NCI-H2227 treated with DMSO at 0.1 percent for 48 hours (cell line): ENCODE measurements at places on chromosomes 12 and 14.
A peak's percentile ranks its signal among the peaks of the same experiment; 100 is the strongest.

GRCh38 chr14:88879022-88879421, 54.6 kb downstream of the TTC8 start:
- DNase-seq = no peak

DNA sequence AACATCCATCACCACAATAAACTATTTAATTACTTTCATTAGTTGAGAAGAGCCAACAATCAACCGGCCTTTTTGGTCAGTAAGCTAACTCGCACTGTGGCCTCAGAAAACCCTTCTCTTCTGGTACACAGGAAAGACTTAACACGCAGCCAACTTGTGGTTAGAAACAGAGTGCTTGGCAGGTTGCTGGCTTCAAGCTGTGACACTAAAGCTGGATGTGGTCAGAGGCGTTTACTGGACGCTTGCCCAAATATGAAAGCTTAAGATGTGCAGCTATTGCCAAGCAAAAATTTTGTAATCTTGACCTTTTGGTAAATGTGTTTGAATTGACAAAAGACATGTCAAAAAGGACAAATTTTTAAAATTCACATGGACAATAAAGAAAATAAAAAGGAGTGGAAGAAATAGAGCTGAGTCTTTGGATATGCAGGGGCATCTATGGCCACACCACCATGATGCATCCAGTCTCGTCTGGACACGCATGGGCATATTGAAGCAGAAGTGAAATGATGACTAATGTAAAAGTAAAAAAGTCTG, 2.6 kb upstream of the KLRK1 start:
- no peak for DNase-seq

GRCh38 chr12:92765871-92766270, 63.1 kb downstream of the PLEKHG7 start:
- no peak for DNase-seq

- no peak for DNase-seq
Measured at GRCh38 chr14:101721951-101722661, 39.4 kb upstream of the PPP2R5C start.

DNA sequence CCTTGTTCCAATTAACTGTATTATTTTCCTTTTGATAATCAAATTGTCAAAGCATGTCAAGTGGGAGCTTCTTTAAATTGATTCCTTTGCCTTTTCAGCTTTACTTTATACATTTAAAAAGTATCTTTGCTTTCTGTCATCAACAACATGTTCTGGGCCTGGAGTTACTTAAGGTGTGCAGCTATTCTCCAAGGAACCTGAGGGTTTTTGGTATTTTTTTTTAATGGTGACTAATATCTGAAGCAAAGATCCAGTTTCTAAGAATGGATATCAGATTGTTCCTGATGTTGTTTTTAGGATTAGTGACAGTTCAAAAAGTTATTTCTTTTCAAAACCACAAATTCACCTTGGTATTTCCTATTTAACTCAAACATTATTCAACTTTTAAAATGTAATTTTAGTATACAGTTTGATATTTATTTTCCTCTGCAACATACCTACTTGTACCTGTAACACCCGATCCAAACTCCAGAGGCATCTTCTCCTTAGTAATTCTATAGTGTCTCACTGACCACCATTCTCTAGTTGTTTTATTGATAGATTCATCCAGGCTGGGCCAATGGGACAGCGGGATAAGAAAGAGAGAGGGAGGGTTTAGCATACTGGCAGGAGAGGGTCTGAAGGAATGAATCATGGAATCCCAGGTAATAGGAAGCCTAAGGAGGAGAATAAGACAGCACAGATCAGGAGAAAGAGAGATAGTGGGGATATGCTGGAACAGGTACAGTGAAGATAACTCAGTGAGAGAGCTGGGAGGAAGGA, 3.1 kb downstream of the CBLN3 start:
- DNase-seq = no peak

- DNase-seq = no peak
Measured at GRCh38 chr12:110200124-110200417, 75.9 kb downstream of the IFT81 start.

DNA sequence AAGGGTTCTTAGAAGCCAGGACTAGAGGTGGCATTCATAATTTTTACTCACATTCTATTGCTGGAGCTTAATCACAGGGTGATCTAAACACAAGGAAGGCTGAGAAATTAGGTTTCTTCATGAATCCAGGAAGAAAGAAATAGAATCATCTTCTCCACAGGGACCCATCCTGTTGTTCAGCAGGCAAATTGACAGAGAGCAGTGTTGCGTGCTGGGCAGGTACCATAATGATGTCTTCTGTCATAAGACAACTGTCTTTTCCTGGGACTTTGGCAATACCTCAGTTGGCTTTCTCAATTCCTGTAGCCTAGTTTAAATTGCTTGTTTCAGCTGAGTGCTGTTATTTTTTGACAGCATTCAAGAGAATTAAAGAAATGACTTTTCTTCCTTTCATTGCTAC, 468.0 kb upstream of the SYT1 start:
- DNase-seq = peak; percentile 25

GRCh38 chr12:52870361-52871290, 21.8 kb upstream of the KRT78 start:
- no peak for DNase-seq

DNA sequence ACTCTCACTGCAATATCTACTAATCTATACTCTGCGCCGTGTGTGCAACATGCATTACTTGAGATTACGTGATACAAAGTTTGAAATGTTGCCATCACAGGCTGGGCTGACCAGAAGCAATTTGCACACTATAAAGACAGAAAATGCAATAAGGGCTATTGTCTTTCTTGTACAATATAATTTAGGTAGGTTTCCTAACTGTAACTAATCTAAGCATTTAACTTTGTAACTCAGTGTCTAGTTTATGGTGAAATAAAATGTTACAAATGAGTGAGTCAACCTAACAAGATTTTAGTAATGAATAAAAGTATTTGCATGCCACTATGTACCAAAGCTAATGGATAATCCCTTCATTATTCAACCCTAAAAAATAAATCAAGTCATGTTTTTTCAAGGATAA, 57.8 kb downstream of the LRP6 start:
- no peak for DNase-seq

- DNase-seq = no peak
Measured at GRCh38 chr14:22381408-22381760, 207.6 kb downstream of the DAD1 start.

DNA sequence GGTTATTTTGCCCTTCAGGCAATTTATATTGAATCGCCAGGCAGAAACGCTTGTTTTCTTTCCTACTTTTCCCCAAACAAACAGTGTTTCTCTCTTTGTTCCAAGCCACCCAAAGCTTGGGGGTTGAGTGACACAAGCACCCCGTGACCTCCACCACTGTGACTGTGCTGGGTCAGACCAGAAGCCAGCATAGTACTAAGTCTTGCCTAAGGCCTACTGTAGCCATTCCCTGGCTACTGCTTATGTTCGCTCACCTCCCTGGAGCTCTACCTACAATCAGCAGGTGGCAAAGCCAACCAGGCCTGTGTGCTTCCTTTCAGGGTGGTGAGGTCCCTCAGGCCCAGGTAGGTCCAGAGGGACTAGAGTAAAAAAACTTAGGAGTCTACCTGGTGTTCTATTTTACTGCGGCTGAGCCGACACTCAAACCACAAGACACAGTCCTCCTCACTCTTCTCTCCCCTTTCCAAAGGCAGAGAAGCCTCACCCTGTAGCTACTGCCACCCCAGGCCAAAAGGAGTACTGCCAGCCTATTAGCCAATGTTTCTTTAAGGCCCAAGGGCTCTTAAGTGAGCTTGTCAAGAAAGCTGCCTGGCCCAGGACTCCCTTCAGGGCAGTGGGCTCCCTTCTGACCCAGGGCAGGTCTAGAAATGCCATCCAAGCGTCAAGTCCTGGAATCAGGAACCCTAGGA, 411.8 kb upstream of the MIS18BP1 start:
- no peak for DNase-seq

DNA sequence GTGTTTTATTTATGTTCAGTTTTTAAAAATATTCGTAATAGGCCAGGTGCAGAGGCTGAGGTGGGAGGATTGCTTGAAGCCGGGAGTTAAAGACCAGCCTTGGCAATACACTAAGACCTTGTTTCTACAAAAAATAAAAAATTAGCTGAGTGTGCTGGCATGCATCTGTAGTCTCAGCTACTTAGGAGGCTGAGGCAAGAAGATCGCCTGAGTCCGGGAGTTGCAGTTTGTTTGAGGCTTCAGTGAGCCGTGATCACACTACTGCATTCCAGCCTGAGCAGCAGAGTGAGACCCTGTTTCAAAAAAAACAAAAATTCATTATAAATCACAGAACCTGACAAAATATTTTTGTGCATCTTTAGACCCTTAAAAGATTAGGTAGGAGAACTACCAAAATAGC, 240.1 kb upstream of the ARHGAP5 start:
- DNase-seq = no peak

GRCh38 chr12:12646483-12647072, 34.9 kb downstream of the CREBL2 start:
- no peak for DNase-seq

DNA sequence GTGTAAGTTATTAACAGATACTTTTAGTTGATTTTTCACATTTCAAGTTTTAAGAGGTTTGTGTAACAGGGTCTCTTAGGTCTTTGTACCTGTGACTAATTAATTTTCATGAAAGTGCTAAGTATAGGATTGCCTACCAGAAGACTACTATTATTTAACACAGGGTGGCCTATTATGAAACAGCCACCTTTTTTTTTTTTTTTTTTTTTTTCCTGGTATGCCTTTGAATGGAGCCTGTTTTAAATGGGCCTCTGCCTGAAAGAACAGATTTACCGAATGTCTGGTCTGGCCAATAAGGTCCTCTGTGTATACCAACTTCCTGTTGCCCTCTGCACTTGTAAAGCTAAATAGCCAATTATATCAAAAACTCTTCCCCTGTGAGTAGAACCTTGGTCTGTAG, 62.5 kb downstream of the SLC38A6 start:
- no peak for DNase-seq

- peak; percentile 50 for DNase-seq
Measured at GRCh38 chr12:64608901-64609535, 1.3 kb upstream of the RASSF3 start.

DNA sequence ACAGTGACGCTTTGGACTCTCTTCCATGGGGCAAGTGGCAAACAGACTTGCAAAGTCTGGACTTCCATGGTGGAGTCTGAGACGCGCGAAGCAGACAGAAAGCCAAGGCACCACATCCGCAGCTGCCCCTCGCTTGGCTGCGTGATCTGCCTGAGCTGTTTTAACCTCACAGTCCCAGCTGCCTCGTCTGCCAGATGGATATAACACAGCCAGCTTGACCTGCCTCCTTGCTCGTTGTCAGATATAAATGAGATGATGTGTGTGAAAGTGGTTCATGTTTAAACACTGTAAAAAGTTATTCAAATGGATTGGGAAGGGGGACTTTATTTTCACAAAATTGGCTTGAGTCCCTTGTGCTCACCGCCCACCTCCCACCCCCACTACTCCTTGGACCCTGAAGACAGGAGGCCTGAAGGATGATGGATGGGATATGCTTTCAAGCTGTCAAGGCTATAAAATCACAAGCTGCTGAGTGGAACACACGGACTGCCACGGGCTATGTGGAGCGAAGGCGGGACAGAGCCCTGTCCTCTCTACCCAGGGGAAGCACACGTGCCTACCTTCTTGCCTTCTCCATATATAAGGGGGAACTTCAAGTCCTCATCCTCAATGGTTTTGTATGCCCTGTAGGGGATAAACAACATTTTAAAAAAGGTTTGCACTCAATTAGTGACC, 226.9 kb downstream of the MON2 start:
- DNase-seq = no peak

GRCh38 chr14:38145142-38145541, 62.6 kb upstream of the SSTR1 start:
- DNase-seq = no peak

- no peak for DNase-seq
Measured at GRCh38 chr14:68899033-68899603, 80.0 kb downstream of the ACTN1 start.

DNA sequence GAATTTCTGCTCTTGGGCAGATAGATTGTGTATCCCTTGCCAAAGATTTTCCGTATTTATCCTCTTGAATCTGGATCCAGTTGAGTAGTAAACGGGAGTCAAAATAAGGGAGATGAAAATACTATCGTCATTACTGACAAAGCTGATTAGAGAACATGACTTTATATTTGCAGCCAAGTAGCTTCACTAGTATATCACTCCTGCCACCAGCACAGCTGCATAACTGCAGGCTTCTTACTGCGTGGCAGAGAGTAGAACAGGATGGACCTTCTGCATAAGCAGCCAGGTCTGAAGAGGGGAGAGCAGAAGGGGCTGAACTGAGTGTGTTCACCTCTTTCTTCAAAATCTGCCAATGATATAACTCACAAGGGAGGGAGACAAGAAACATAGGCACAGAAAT, 283.7 kb downstream of the FBXL14 start:
- DNase-seq = no peak

GRCh38 chr12:16504200-16504599, 101.8 kb downstream of the LMO3 start:
- DNase-seq = no peak

GRCh38 chr12:48937170-48937569, 11.9 kb upstream of the FKBP11 start:
- no peak for DNase-seq

DNA sequence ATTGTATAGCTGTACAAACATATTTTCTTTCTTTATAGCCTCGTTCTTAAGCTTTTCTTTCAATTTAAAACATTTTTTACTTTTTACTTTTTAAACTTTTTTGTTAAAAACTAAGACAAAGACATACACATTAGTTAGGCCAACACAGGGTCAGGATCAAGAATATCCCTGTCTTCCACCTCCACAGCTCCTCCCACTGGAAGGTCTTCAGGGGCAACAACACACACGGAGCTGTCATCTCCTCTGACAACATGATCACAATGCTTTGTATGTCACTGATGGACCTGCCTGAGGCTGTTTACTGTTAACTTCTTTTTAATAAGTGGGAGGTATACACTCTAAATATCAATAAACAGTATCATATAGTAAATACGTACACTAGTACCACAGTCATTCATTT, 191.3 kb downstream of the SYT10 start:
- no peak for DNase-seq

DNA sequence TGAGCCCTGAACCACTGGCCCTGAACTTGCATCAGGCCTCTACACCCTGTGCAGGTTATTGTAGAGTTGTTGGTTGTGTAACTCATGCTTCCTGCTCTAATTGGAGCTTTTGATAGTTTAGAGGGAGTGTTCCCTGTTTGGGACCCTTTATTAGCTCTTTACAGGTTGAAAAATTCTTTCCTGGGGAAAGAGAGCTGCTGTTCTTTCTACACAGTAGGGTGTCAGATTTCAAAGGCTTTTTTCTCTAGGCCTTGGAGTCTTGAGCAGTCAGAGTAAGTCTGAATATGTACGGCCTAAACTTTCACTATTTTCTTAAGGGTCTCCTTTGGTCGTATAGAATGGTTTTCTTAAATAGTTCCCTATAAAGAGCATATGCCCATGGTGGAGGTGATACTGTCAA, 60.8 kb upstream of the NEDD1 start:
- DNase-seq = no peak

DNA sequence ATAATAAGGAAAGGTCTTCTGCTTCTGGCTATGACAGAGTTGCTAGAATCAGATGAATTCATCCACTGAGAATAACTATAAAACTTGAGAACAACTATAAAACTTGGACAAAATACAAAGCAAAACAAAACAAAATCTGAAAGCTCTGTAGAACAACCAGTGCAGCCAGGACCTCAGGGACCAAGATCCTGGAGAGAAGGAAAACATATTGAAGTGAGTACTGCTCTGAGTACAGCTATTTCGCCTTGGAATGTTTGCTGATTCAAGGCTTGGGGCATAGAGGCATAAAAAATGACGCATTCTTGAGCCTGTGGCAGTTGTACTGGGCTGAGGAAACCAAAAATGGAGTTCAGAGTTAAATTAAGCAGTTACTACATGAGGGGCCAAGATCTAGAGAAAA, 21.7 kb downstream of the FOXA1 start:
- DNase-seq = no peak

GRCh38 chr14:26870096-26870495, 272.3 kb upstream of the NOVA1 start:
- no peak for DNase-seq
